NCI-H1436 treated with DMSO at 0.1 percent for 48 hours (cell line): ENCODE measurements at places on chromosomes 13 and 19.

GRCh38 chr19:4524808-4525562, 6.7 kb upstream of the PLIN4 start:
- DNase-seq = no peak

GRCh38 chr13:78719367-78719766, 60.4 kb upstream of the OBI1 start:
- DNase-seq = no peak

DNA sequence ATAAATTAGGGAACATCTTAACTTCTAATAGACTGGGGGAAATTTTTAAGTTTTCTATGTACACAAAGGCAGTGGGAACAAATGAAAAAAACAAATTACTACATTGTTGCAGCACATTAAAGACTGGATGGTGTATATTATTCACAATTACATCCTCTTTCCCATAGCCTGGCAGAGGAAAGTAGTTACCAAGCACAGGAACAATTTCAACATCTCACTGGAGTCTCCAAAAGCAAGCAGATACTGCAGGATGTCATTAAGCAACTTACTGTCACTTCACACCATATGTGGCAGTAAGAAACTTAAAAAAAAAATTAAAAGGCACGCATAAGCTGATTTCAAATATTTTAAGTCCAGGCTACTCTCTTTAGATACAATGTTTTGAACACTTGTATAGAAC, 6.4 kb upstream of the EFNB2 start:
- no peak for DNase-seq

DNA sequence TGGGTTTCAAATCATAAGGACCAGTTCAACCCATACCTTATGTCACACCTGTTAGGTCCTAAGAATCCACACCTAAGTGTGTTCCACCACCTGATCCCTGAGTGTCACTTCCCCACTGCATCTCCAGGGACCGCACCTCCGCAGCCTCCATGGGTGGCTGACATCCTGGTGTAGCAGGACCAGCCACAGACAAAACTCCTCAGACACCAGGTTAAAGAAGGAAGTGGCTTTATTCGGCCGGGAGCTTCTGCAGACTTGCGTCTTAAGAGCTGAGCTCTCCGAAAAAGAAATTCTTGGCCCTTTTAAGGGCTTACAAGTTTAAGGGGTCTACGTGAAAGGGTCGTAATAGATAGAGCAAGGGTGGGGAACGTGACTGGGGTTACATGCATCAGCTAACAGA, 509.9 kb downstream of the MYO16 start:
- DNase-seq = no peak
